ENCODE measurements at places on chromosomes 16 and 17. TPM values are rescaled to one million over a fixed set of nuclear protein-coding genes. Genes with fewer than 3 reads are reported as not detected.
A peak's percentile ranks its signal among the peaks of the same experiment; 100 is the strongest.

DNA sequence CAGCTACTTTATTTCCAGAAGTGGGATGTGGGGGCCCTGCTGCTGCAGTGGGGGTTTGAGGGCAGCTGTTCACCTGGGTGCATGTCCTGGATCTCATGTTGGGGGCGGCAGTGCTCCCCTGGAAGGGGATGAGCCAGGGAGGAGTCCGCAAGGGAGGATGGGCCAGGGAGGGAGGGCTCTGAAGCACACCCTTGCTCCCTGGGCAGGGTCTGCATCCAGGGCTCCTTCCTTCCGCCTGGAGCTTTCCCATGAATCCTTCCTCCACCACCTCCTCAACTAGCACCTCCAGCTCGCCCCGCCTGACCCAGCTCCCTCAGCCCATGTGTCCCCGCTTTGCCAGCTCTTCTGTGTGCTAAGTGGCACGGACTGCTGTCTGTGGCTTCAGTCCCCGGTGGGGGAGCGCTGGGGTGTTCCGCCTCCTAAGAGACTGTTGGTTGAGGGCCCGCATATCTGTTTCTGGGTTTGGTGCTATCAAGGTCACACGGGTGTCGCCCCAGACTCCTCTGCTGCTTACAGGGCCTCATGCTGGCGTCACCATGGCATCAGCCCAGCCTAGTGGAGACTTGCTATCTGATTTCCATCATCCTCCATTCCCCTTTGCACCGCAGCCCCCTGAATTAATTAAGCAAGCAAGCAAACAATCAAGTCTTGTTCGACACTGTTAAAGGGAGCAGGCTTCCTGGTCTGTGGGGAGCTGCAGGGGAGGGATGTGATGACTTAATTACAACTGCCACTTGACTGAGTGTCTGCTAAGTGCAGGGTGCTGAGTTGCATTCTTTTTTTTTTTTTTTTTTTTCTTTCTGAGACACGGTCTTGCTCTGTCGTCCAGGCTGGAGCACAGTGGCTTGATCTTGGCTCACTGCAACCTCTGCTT lies 71.8 kb downstream of the PRKCA start:
- no peak for DNase-seq

PRSS8 gene
- total RNA-seq = not detected

DNA sequence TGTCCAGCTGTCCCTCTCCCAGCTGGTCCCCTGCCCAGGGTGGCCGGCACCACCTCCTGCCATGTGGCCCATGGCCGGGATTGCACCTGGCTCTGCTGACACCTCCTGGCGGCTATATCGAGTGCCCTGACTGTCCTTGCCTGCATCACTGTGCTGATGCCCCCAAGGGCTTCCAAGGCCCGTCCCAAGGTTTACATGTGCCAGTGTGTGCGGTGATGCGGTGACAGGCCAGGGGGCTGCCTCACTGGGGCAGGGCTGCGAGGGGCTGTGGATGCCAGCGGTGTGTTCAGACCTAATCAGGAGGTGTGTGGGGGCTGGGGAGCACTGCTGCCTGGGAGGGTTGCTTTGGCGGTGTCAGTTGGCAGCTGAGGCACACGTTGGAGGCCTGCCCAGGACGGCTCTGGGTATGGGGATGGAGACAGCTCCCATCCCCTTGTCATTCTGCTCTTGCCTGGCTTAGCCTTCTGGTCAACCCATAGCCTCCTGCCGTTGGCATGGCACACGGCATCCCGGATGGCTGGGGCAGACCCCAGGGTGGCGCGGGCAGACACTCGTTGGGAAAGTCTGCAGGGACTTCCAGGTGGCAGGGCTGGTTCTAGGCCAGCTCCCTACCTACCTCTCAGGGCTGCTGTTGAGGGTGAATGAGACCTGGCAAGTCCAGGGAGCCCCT lies 5.5 kb downstream of the MAP2K3 start:
- DNase-seq = no peak

ABCA10 gene
- total RNA-seq = 0.44 TPM

BAIAP3 gene
- 0.18 TPM for total RNA-seq

- DNase-seq = no peak
Measured at GRCh38 chr17:65753348-65753747, 191.9 kb upstream of the AXIN2 start.

DNA sequence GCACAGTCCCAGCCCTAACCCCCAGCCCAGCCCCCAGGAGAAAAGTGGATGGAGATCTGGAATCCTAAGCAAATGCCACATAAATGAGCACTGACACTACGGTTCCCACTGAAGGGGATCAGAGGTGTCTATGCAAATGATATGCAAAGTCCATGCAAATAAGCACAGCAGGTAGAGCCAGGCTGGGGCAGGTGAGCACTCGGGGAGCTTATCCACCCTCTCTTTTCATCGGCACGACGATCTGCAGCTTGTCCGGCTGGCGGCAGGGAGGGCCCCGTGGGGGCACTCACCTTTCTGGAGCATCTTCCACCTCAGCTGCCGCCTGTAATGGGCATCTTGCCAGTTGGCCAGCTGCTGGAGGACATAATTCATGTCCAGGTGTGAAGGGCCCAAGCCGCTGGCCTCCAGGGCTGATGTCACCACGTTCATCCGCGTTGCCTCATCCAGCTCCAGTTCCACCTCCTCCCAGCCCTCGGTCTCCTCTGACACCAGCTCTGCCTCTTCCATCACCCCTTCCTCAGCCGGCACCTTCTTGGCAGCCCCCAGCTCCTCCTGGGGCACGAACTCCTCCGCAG lies 9.9 kb downstream of the HAP1 start:
- no peak for DNase-seq

GRCh38 chr16:77877712-77878347 lies 89.5 kb downstream of the VAT1L start:
- DNase-seq = no peak

GRCh38 chr17:57001541-57001940 lies 23.6 kb downstream of the SCPEP1 start:
- DNase-seq = no peak

OMG gene
- 0.10 TPM for total RNA-seq

GRCh38 chr17:77297693-77298666 lies 157.2 kb downstream of the SEC14L1 start:
- DNase-seq = no peak

GRCh38 chr16:80463751-80464495 lies 76.9 kb upstream of the DYNLRB2 start:
- no peak for DNase-seq

DNA sequence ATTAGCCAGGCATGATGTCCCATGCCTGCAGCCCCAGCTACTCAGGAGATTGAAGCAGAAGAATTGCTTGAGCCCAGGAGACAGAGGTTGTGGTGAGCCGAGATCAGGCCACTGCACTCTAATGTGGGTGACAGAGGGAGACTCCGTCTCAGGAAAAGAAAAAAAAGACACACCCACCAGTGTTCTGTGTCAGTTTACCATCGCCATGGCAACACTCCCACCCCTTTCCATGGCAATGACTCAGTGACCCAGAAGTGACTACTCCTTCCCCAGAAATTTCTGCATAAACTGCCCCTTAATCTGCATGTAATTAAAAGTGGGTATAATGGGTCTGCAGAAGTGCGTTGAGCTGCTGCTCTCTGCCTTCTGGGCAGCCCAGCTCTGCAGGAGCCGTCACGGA lies 4.0 kb upstream of the ZC3H18 start:
- DNase-seq = no peak

GRCh38 chr17:38921756-38922411 lies 3.5 kb upstream of the LASP1NB start:
- DNase-seq = no peak

FOXC2 gene
- not detected for total RNA-seq

DNA sequence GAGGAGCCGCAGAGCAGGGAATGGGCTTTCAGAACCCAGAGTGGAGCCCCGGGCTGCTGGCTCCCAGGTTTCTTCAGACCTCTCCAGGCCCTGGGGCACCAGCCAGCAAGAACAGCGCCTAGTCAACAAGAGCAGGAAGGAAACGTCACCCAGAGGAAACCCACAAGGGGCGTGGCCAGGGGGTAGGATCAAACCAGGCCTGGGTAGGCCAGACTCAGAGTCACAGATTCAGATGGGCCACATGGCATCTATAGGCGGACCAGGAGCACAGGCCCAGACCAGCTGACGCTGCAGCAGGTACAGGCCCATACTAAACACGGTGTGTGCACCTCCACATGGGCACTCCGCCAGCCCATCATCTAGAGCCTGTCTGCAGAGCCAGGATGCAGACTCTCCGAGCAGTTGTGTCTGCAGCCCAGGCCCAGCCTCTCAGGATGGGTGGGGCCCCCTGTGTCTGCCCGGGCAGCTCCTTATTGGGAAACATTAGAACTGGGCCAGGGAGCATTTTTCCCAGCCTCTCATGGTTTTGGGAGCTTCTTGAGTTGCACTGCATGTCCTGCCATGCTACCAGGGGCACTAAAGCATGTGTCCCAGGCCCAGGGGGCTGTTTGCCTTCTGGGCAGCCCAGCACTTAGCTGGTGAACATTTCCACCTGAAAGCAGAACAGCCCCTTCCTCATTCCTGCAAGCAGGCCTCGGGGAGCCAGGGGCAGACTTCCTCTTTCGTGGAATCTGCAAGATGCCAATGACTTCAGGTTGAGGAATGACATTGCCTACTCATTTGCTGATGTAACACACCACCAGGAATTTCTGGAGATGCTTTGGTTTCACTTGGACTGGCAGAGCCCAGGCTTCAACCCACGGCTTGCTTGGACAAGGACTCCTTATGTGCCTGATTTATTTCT lies at the start of gene NLRP1:
Gene NLRP1 (minus strand): TSS at position 127 of the 904 bp plus-strand sequence. CDS start 552 bp downstream, outside the sequence.
- peak; percentile 93 for DNase-seq

- DNase-seq = no peak
Measured at GRCh38 chr17:47744168-47745036, 11.4 kb downstream of the TBX21 start.
